SHP77 treated with DMSO at 0.1 percent for 48 hours (cell line): ENCODE measurements at places on chromosomes 7 and 10.

DNA sequence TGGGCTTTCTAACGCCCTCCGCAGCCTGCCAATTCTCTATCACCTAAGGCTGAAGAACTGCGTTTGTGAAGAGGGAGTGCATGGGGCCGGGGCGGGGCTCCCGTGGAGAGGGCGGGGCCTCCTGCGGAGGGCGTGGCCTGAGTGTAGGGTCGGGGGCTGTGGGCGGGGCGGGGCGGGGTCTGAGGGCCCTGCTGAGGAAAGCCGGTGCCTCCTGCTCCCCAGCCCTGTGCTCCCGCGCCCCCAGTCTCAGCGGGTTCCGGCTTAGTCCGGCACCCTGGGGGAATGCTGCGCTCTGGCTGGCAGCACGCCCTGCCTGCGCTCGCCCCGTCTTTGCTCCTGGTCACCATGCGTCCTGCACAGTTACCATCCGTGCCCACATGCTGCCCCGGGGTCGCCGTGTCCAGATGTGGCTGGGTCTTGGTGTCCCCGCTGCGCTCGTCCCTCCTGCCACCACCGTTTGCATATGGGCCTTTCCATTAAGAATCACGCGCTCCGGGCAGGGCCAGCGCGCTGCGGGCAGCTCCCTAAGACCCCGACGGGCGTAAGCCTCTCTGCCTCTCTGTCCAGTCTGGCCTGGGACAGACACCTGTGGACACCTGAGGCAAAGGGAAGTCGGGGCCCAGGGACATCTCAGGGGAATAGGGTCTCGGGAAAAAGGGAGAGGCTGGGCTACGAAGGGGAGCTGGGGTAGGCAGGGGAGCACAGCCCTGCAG lies 144.0 kb upstream of the RET start:
- DNase-seq: peak; percentile 45

- no peak for DNase-seq
Observed at GRCh38 chr7:20383351-20383750, 52.7 kb downstream of the ITGB8 start.

- no peak for DNase-seq
Observed at GRCh38 chr10:22837351-22837750, 90.5 kb upstream of the ARMC3 start.

DNA sequence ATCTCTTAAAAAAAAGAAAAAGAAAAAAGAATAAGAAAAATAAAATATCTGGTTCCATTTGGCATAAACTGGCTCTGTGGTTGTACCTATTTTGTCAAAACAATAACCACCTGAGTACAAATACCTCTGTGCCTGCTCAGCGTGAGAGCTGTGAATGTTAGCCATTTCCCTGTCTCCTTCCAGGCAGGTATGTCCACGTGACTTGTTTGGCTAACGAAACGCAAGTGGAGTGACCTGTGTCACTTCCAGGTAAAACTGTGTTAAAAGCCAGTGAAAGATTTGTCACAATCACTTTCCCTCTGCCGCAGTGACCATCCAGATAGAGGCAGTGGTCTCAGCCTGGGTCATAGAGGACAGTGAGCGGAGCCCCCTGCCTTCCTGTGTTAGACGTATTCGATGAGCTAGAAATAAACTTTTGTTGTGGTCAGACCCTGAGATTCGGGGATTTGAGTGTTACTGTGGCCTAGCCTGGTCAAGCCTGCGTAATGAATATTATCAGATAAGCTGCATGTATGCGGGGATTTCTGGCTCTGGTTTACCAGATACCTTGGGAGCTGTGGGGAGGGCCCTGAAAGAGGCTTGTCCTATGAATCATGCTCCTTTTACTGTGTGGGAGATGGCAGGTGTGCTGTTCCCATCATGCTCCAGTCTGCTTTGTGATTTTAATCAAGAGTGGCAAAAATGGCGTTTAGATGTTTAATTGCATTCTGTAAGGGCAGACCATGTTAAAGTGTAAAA lies 3.8 kb downstream of the PTER start:
- DNase-seq: no peak

GRCh38 chr10:76229341-76229740 lies 797.9 kb downstream of the LRMDA start:
- DNase-seq: no peak

DNA sequence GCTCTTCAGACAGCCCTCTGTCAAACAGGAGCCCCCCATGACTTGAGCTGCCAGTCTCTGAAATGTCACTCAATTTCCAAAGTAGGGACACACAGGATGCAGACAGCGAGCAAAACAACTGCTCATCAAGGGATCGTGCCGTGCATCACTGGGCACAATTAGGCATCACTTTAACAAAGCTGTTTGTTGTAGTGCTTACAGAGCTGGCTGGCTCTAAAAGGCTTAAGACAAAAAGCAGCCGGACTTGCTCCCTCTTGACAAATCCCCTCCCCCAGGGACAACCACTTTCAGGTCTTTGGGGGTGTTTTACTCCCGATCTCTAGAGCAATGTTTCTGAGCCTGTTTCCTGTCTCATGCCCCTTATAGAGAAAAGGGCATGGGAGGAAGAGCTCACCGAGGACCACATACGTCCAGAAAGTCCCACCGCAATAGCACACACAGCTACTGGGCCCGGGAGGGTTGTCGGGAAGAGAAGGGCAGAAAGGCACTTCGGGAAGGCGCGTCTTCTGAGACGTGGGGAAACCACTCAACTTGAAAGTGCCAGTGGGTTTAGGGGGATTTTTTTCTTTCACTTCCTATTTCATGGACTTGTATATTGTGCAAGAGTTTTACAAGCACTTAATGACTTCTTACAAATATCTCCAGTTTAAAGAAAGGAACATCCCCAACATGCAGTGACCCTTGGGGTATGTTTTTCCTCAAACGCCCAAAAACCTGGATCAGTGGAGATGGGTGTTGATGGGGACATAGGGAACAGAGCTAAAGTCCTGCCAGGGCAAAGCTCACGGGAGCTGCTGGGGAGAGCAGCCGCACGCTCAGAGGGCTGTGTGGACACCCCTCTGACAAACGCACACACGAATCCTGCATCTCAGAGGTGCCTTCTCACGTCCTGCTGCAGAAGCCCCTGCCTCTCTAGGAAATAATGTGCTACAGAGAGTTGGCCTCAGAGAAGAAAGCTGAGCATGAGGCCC lies 27.1 kb downstream of the LRRC20 start:
- no peak for DNase-seq

GRCh38 chr7:141074162-141074991 lies 513 bp downstream of the TMEM178B start:
- DNase-seq: peak; percentile 53
